ENCODE measurements at places on chromosomes 5 and 9. TPM values are rescaled to one million over a fixed set of nuclear protein-coding genes. Genes with fewer than 3 reads are reported as not detected.

Gene NR6A1
- 0.14 TPM for total RNA-seq

Gene RELL2
- total RNA-seq, result 2.1 TPM

Gene ADGRV1
- 0.18 TPM for total RNA-seq

Gene MED22
- 9.5 TPM for total RNA-seq

Gene PLAC8L1
- not detected for total RNA-seq

Gene ARHGEF37
- 0.57 TPM for total RNA-seq

Gene ZNF366
- total RNA-seq, result not detected

Gene HTR4
- not detected for total RNA-seq

Gene GPR21
- total RNA-seq, result 1.1 TPM

Gene JAKMIP2
- 0.57 TPM for total RNA-seq

Gene GPR151
- not detected for total RNA-seq

Gene CNTNAP3
- 0.18 TPM for total RNA-seq

Gene NDUFS6
- total RNA-seq, result 34.0 TPM

Gene FAM193B
- total RNA-seq, result 12.2 TPM

Gene TMEM203
- total RNA-seq, result 37.7 TPM

Gene ACTBL2
- total RNA-seq, result 1.1 TPM

Gene CDH6
- total RNA-seq, result 40.0 TPM

Gene PDE6A
- total RNA-seq, result not detected

Gene FOXD4L6
- total RNA-seq, result 0.09 TPM

Gene CLIC3
- total RNA-seq, result 7.8 TPM

Gene GFPT2
- total RNA-seq, result 66.0 TPM

Gene PGM5
- 14.9 TPM for total RNA-seq

Gene TYRP1
- total RNA-seq, result 1.7 TPM

Gene SLCO6A1
- total RNA-seq, result not detected

Gene NDUFA8
- 29.3 TPM for total RNA-seq

Gene DRD1
- total RNA-seq, result under 0.01 TPM

Gene TERT
- total RNA-seq, result not detected

Gene GCNT4
- total RNA-seq, result 4.3 TPM

Gene RASEF
- total RNA-seq, result 0.14 TPM

All from smooth muscle cell of bladder (primary cell).